IMR-90 (cell line): ENCODE measurements at places on chromosomes 11 and 22. TPM values are rescaled to one million over a fixed set of nuclear protein-coding genes. Genes with fewer than 3 reads are reported as not detected.

Gene SERPING1
- total RNA-seq = 2.0 and 2.2 TPM in 2 replicates

GRCh38 chr22:22770280-22770871 is 117.2 kb upstream of the IGLL5 start:
- no peaks in the 10 kb centered on the region for H3K36me3 ChIP-seq
- H3K4me3 ChIP-seq = no peak overlapping the region
- H3K27me3 ChIP-seq = peaks cover 13% of the 10 kb centered on the region
- H3K4me1 ChIP-seq = no peaks in the 10 kb centered on the region

GRCh38 chr11:101866619-101867491 is 48.0 kb upstream of the CEP126 start:
- no peaks in the 10 kb centered on the region for H3K36me3 ChIP-seq
- DNase-seq = peak; percentile 69
- peaks cover 15% of the 10 kb centered on the region; the same call in 1 of the 2 replicates for H3K4me1 ChIP-seq
- peak overlapping the region; percentile 30; the same call in 1 of the 2 replicates for H3K27ac ChIP-seq
- H3K27me3 ChIP-seq = no peaks in the 10 kb centered on the region

DNA sequence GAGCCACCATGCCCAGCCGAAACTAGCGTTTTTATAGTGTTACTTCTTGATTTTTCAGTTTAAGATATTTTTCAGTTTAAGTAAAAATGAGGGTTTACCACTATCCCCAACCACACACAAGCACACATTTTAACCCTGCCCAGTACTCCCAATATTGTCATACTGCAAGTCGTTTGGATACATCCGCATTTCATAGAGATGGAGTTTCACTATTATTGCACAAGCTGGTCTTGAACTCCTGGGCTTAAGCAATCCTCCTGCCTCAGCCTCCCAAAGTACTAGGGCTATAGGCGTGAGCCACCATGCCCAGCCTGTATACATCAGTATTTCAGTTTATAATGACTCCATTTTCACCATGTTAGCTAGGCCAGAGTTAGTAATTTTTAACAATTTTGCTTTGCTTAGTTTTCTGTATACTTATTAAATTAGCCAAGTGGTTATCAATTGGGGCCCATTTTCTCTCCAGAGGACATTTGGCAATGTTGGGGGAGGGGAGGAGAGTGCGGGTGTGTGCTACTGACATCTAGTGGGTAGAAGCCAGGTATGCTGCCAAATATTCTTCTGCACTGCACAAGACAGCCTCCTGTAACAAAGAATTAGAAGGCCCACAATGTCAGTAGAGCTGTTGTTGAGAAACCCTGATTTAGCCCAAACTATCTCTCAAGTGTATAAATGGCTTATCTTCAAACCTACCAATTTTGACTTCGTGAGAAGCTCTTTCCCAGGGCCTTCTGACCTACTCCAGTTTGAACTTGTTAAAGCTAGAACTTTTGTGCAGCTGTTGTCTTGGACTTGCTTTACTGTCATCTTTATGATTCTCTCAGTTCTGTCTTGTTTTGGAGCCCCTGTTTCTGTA is 7.3 kb downstream of the USP47 start:
- no peaks in the 10 kb centered on the region for H3K36me3 ChIP-seq
- H3K27me3 ChIP-seq = no peaks in the 10 kb centered on the region
- H3K27ac ChIP-seq = no peak overlapping the region
- H3K4me3 ChIP-seq = no peak overlapping the region
- H3K4me1 ChIP-seq = peaks cover 15% of the 10 kb centered on the region

GRCh38 chr11:81725701-81726100 is 1008.0 kb downstream of the FAM181B start:
- no peak overlapping the region for H3K4me3 ChIP-seq
- H3K36me3 ChIP-seq = no peaks in the 10 kb centered on the region
- no peak overlapping the region for H3K27ac ChIP-seq
- no peak for DNase-seq

DNA sequence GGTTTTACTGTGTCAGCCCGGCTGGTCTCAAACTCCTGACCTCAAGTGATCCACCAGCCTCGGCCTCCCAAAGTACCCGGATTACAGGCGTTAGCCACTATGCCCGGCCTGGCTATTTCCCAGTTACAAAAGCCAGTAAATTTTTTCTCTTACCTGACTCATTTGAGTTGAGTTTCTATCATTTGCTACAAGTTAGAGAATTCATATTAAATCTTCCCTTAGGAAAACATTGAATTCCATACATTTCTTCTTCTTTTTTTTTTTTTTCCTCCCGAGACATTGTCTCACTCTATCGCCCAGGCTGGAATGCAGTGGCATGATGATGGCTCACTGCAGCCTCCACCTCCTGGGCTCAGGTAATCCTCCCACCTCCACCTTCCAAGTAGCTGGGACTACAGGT is 26.0 kb downstream of the CHEK2 start:
- no peaks in the 10 kb centered on the region for H3K27me3 ChIP-seq
- H3K27ac ChIP-seq = no peak overlapping the region
- H3K4me3 ChIP-seq = no peak overlapping the region
- H3K36me3 ChIP-seq = no peaks in the 10 kb centered on the region
- no peak for DNase-seq

- H3K4me3 ChIP-seq = no peak overlapping the region
- no peaks in the 10 kb centered on the region for H3K27me3 ChIP-seq
- no peak overlapping the region for H3K27ac ChIP-seq
- H3K36me3 ChIP-seq = no peaks in the 10 kb centered on the region
Observed at GRCh38 chr11:92681586-92681985, 287.9 kb upstream of the MTNR1B start.

Gene OR51B6
- total RNA-seq = not detected in 2 replicates

DNA sequence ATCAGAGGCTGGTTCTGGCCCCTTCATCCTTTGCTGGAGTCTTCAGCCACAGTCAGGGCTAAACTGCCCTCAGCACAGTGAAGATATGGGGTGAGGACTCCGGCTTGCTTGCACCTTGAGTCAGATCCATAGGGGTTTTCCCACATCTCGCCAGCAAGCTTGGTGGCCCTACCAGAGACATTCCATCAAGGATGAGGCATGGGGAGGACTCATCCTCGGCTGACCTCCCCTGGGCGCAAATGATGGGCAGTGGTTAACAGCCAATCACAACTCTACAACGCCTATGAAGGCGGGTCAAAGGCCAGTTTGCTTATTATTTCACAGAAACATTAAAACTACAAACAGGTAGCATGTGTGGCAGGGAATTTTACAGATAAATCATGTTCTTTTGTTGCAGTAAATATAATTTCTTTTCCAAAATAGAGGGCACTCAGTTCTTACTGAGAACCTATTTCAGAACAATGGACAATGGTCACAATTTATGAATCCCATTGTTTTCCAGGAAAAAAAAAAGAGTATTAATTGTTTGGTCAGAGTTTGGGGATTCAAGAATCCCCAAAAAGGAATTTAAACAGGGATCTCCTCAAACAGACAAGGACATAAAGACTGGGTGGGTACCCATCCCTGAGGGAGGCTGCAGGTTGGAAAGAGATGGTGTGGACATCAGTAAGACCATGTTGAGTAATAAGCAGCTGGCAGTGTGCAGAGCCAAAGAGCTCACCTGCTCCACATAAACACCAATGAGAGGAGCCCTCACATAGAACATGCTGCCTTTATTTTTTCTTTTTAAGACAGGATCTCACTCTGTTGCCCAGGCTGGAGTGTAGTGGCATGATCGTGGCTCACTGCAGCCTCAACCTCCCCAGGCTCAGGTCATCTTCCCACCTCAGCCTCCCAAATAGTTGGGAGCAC is 14.8 kb downstream of the PLAAT3 start:
- H3K27ac ChIP-seq = no peak overlapping the region
- peaks cover 10% of the 10 kb centered on the region for H3K4me1 ChIP-seq
- H3K27me3 ChIP-seq = no peaks in the 10 kb centered on the region
- H3K36me3 ChIP-seq = no peaks in the 10 kb centered on the region
- peak; percentile 95 for DNase-seq

Gene SAA1
- not detected in 2 replicates for total RNA-seq

Gene F2
- not detected in 2 replicates for total RNA-seq

DNA sequence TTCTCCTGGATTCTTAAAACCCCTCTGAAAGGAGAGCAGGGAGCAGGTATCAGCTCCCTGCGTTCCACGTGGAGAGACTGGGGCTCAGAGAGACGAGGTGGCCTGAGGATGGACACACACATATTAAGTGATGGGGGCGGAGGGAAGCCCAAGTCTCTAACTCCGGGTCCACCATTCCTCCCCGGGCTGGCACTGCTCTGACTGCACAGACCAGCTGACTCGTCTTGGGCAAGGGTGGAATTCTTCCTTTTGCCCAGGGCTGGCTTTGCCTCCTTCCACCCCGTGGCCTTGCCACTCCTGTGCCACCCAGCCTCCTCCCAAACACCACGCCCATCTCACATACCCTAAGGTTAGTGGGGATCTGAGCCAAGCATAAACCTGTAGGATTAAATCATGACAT is 65.0 kb downstream of the BUD13 start:
- H3K36me3 ChIP-seq = no peaks in the 10 kb centered on the region
- no peaks in the 10 kb centered on the region for H3K4me1 ChIP-seq
- H3K4me3 ChIP-seq = no peak overlapping the region
- peaks cover 56% of the 10 kb centered on the region for H3K27me3 ChIP-seq

Gene TRIM66
- total RNA-seq = 3.9 and 5.0 TPM in 2 replicates

DNA sequence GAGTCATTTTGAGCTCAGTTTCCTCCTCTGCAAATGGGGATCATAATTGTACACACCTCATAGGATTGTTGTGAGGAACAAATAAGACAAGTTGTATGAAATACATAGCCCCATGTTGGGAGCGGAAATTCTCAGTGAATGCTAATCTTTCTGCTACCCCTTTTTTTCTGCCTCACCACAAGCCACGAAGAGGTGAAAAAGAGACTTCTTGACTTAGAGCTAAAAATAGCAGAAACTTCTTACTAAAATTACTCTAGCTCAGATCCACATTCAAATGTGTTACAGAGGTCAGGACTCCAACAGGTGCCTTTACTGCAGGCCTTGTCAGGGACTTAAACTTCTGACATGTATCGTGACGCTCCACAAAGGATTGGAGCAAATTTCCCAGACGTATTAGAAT is 128.5 kb downstream of the MIAT start:
- no peak overlapping the region for H3K4me3 ChIP-seq
- peaks cover 6% of the 10 kb centered on the region; the same call in 1 of the 2 replicates for H3K4me1 ChIP-seq
- DNase-seq = no peak
- H3K27ac ChIP-seq = no peak overlapping the region
- no peaks in the 10 kb centered on the region for H3K27me3 ChIP-seq
- H3K36me3 ChIP-seq = no peaks in the 10 kb centered on the region

GRCh38 chr11:69480547-69481392 is 693 bp upstream of the LINC01488 start:
- H3K27me3 ChIP-seq = peaks cover 3% of the 10 kb centered on the region; the same call in 1 of the 2 replicates
- H3K4me3 ChIP-seq = no peak overlapping the region
- DNase-seq = peak; percentile 15
- no peaks in the 10 kb centered on the region for H3K36me3 ChIP-seq

Gene OR5D18
- total RNA-seq = not detected in 2 replicates

DNA sequence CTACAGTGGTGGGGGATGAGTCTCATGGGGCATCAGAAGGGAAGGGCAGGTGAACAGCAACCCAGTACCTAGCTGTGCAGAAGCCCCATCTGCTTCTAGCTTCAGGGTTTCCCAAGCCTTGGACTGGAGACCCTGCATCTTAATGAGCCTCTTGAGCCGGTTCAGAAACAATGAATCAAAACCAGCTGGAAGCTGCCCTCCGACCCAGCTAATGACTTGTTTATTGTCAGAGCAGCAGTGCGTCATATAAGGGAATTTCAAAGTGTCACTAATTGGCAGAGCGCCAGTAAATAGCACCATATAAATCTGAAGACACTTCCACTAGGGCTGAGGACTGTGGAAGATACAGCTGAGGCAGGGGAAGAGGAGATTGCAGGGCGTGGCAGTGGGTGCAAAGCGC is 57.5 kb downstream of the RPUSD4 start:
- peak; percentile 92 for DNase-seq
- H3K27ac ChIP-seq = no peak overlapping the region
- no peaks in the 10 kb centered on the region for H3K36me3 ChIP-seq
- H3K4me1 ChIP-seq = peaks cover 16% of the 10 kb centered on the region
- peaks cover 56% of the 10 kb centered on the region for H3K27me3 ChIP-seq
- H3K4me3 ChIP-seq = no peak overlapping the region

DNA sequence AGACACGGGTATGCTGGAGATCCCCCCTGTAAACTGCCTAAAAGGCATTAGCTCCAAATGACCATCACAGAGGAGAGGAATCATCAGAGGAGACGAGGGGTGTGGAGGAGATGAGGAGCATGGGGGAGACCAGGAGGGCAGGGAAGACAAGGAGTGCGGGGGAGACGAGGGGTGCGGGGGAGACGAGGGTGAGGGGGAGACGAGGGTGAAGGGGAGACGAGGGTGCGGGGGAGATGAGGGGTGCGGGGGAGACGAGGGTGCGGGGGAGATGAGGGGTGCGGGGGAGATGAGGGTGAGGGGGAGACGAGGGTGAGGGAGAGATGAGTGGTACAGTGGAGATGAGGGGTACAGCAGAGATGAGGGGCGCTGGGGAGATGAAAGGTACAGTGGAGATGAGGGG is 17.5 kb upstream of the GAL start:
- peaks cover 34% of the 10 kb centered on the region for H3K27me3 ChIP-seq
- no peak overlapping the region for H3K27ac ChIP-seq
- H3K4me3 ChIP-seq = no peak overlapping the region
- no peaks in the 10 kb centered on the region for H3K4me1 ChIP-seq
- no peaks in the 10 kb centered on the region for H3K36me3 ChIP-seq

Gene TMEM132A
- 7.7 and 8.3 TPM in 2 replicates for total RNA-seq

Gene GAB4
- total RNA-seq = not detected in 2 replicates

- H3K27me3 ChIP-seq = no peaks in the 10 kb centered on the region
- no peak overlapping the region for H3K27ac ChIP-seq
- DNase-seq = peak; percentile 65
- H3K4me3 ChIP-seq = no peak overlapping the region
Observed at GRCh38 chr11:83571302-83571701, 285.1 kb upstream of the CCDC90B start.

- peaks cover 29% of the 10 kb centered on the region for H3K4me1 ChIP-seq
- H3K36me3 ChIP-seq = no peaks in the 10 kb centered on the region
- H3K27me3 ChIP-seq = no peaks in the 10 kb centered on the region; the same call in 1 of the 2 replicates
- no peak overlapping the region for H3K4me3 ChIP-seq
- peak overlapping the region; percentile 76 for H3K27ac ChIP-seq
- DNase-seq = peak; percentile 77
Observed at GRCh38 chr22:46547179-46547882, 9.9 kb upstream of the CELSR1 start.

GRCh38 chr11:35173011-35173511 is 34.1 kb downstream of the CD44 start:
- no peaks in the 10 kb centered on the region for H3K27me3 ChIP-seq
- no peak overlapping the region for H3K4me3 ChIP-seq
- H3K27ac ChIP-seq = peak overlapping the region; percentile 76
- peaks cover 30% of the 10 kb centered on the region for H3K4me1 ChIP-seq
- DNase-seq = peak; percentile 42
- peaks cover 31% of the 10 kb centered on the region for H3K36me3 ChIP-seq

Gene VWCE
- total RNA-seq = under 0.01 and 0.28 TPM in 2 replicates

- H3K27ac ChIP-seq = no peak overlapping the region
- H3K4me3 ChIP-seq = no peak overlapping the region
- H3K36me3 ChIP-seq = peaks cover 4% of the 10 kb centered on the region
- H3K27me3 ChIP-seq = no peaks in the 10 kb centered on the region
- no peaks in the 10 kb centered on the region for H3K4me1 ChIP-seq
Observed at GRCh38 chr11:34905666-34906065, 10.5 kb downstream of the APIP start.

- H3K4me1 ChIP-seq = no peaks in the 10 kb centered on the region
- no peak for DNase-seq
- no peak overlapping the region for H3K27ac ChIP-seq
- H3K4me3 ChIP-seq = no peak overlapping the region
Observed at GRCh38 chr11:280706-281485, 2.7 kb downstream of the NLRP6 start.

Gene RFPL2
- not detected in 2 replicates for total RNA-seq
